Activated CD4-positive, alpha-beta T cell treated with anti-CD3 and anti-CD28 coated beads for 48 hours (primary cell): ENCODE measurements at places on chromosomes 3 and 15.

GRCh38 chr15:77839970-77840905 lies 207.5 kb upstream of the LINGO1 start:
- no peak for DNase-seq

- peak; percentile 57 for DNase-seq
Measured at GRCh38 chr3:194573680-194574437, 59.4 kb downstream of the TMEM44 start.

DNA sequence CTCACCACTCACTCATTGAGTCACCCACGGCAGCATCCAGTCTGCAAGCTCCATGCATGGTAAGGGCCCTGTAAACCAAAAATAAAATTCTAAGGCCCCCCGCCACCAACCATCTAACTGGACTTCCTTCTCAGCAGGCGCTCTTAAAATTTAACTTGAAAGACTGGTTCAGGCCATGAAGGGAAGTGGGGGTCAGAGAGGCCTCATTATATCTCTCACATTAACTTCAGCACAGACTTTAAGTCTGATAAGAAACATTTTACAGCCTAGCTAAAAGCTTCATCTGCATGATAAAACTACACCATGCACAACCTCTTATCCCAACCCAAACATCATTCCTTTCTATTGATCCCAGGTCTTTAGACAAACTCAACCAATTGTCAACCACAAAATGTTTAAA lies 38.5 kb downstream of the FBLN2 start:
- no peak for DNase-seq

DNA sequence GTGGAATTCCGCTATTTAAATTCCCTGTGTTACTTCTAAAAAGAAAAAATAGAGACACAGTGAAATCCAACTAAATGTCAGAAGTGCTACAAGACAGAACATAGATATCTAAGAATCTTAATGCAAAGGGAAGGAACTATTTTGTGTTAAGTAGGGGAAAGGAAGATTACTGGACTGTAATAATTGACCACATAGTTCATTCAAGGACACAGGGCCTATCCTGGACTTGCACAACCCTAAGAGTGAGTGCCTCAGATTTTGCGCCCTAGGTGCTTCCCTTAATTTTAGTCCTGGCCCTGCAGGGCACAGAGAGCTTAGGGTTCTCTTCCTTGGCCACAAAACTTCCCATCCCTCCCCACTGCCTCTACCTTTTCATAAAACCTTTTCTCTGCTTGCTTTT lies 3.5 kb upstream of the IL20RB start:
- DNase-seq, result no peak

DNA sequence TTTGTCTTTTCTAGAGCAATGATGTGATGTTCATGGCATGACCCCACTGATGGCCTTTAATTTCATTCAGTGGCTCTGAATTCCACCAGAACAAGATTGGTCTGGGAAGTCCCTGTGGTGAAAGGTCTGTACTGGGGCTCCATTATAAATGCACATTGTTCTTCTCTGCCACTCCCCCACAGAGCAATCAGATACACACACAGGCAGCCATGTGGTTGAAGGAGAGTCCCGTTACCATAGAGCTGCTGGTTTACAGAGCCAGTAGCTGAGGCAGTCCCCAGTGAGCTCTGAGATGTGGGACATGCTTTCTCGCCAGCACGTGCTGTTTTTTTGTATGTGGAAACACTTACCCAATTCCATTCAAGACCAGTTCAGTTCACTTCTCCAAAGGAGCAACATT lies 172.7 kb upstream of the TRIM42 start:
- no peak for DNase-seq
